ENCODE measurements at places on chromosomes 5 and 9.

DNA sequence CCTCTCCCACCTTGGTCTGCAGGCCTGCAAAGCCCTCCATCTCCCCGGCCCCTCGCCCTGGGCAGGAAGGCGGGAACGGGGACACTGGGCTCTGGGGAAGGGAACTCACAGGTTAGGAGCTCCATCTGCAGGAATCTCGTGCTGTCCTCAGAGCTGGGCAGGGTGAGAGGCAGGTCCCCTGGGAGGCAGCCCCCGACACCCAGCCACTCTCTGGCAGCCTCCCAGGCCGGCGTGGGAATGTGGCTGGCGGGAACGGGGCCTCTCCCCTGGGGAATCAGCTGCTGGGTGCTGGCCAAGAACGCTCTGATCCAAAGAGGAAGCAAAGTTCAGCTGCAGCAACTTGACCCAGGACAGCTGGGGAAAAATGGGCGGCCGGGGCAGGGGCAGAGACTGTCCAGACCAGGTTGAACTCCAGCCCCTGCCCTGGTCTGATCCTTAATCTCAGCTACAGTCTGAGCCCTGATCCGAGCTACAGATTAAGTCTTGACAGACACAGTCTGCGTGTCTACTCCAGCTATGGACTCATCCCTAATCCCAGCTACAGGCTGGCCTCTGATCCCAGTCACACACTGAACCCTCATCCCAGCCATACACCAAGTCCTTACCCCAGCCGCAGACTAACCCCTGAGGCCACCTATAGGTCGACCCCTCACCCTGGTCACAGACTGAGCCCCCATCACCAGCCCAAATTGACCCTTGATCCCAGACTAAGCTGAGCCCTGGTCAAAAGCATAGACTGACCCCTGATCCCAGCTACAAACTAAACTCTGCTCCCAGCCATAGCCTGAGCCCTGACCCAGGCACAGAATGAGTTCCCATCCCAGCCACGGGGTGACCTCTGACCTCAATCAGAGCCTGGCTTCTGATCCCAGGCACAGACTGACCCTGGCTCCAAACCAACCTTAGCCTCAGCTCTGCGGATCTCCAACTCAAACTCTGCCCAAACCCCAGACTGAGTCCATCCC is 37.3 kb upstream of the EGFL7 start:
- DNase-seq, result no peak

- DNase-seq, result peak; percentile 28
These were observed 1.6 kb upstream of the BRINP1 start for GRCh38 chr9:119370816-119371215.

DNA sequence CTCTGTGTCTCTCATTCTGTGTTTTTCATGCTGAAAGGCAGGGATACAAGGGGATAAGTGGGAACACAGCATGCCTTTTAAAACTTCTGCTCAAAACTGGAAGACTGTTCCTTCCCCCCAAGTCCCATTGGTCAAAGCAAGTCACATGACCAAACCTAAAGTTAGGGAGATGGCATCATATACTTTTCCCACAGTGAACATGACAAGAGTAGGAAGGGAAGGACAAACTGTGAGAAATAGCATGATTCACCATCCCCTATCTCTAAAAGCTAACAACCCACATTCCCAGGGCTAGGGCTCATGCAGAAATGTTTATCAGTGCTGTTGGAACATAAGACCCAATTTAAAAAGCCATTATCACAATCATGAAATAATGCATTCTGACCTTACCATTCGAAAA is 24.2 kb upstream of the SHISAL2B start:
- DNase-seq, result no peak

DNA sequence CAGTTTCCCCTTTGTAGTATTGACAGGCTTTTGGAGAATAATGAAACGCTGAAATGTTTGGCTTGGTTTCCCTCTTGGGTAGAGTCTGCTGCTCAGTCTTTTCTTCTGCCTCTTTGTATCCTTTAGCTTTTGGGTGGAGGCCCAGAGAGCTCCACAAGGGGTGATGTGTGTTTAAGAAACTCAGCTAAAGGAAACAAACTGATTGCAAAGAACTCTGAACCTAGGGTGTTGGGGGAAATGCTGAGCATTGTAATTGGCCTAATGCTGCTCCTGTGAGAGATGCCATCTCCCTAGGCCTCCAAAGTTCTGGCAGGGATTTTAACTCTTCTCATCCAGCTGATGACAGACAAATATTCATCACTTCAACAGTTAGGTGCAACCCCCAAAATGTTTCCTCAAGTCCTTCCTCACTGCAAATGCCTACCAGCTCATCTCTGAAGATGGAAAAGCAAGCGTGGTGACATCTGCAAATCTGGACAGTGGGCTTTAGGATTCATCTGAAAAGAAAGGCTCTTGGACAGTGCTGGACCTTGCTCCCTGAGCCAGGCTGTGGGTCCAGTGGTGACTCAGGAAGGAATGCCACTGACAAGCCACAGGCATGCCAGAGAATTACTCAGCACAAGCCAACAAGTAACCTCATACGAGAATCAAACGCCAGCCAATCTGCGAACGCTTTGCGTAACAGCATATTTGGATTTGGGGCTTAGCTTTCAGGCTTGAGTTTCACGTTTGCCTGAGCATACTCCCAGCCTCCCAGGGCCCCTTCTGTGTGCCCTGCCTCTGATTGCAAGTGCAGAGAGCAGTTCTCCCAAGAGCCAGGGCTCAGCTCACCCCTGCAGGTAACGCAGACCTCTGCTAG is 30.5 kb upstream of the ZSWIM6 start:
- no peak for DNase-seq

GRCh38 chr5:120400356-120400755 is 63.7 kb upstream of the PRR16 start:
- no peak for DNase-seq

GRCh38 chr5:61262080-61262479 is 70.0 kb upstream of the ZSWIM6 start:
- DNase-seq, result no peak

DNA sequence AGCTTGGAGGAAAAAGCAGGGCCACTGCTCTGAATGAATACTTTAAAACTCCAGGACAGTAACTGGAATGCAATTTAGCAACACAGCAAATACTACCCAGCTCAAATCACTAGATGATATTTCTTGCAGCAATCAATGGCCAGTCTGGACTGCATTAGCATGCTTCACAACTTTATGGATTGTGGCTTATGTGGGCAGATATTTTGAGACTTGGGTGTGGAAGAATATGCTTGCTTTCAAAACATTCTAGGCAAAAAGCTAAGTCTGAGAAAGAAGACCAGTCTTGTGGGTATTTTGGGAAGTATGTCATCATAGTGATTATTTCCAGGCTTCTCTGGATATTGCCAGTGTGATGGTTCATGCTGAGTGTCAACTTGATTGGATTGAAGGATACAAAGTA is 3.1 kb downstream of the RANBP3L start:
- no peak for DNase-seq

DNA sequence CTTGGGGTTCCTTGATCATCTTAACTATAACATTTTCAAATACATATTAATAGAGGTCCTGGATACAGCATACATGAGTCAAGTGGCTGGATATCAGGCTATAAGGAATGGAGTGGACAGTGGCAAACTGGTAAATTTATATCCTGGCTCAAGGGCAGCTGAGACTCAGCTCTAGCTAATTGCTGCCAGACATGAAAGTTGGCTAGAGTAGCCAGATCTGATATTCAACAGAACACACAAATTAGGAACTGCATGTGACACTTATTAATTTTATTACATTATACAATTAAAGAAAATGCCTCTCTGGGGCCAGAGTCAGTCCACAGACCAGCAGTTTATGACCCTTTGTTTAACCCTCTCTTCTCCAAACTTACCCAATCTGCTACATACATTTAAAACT is 206.5 kb downstream of the KCTD16 start:
- no peak for DNase-seq

- no peak for DNase-seq
These were observed 98.7 kb downstream of the MED10 start for GRCh38 chr5:6279607-6280006.

DNA sequence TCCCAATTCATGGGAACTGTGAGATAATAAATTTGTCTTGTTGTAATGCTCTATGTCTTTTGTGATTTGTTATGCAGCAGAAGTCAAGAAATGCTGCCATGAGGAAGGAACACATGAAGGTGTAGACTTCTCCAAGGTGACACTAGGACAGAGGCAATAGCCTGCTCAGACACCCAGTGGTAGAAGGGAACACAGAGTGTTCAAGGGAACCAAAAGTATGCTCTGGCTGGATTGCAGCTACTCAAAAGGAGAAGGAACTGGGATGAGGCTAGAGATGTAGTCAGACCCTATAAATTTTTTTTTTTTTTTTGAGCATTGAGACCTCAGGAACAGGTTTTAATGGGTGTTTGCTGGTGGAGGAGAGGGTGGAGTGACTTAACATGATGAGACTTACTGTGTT is 232.5 kb downstream of the PARP8 start:
- DNase-seq, result no peak

- DNase-seq, result no peak
These were observed 1.5 kb downstream of the GAS1 start for GRCh38 chr9:86945728-86946200.

DNA sequence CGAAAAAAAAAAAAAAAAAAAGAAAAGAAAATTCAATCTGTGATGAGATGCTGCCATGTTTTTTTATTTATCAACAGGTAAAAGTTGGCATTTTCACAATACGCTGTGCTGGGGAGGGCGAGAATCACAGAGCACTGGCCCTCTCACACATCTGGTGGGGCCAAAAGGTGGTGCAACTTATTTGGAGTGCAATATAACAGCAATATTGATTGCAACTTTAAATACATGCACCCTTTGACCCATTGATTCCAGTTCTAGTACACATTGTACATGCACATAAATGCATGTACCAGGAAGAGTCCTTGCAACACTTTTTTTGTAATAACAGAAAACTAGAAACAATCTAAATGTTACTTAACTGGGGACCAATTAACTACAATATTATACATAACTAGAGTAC is 159.1 kb downstream of the DAB2IP start:
- DNase-seq, result no peak

DNA sequence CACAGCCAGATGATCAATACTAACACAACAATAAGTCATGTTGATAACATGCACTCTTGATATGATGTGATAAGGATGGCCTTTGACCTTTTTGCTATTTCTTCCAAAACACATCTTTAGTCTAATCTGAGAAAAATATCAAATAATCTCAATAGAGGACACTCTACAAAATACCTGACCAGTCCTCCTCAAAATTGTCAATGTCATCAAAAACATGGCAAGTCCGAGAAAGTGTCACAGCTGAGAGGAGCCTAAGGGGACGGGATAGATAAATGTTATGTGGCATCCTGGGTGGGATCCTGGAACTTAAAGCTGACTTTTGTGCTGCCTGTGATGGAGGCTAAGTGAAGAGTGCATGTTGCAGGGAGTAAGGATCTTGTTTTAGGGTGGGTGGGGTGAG is 699.6 kb upstream of the ADAMTS16 start:
- no peak for DNase-seq

DNA sequence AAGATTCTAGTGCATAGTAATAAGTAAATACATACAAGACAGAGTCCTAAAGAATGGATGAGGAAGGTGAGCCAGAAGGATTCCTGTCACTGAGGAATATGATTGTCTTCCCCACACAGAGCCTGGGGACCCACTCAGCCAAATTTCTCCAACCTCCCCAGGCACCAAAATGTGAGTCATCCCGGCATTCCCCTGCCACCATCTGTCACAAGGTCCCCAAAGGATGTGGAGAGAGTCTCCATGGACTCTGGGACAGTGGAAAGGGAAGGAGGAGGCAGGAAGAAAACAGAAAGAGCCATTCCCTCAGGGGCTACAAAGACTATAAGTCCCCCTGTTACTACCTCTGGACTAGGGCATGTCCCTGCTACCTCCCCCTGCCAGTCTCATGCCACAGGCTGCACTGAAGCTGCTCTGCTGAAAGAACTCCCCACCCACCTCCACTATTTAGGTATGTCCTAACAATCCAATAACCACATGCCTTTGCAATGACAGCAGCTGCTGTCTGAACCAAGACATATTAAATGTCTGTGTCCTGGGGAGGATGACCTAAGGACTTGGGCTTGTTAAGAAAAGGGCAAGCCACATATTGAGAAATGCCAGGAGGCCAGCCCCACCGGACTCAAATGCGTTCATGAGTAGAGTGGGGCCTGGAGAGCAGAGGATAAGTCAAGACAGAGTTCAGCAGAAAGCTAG is 10.7 kb upstream of the OR5C1 start:
- no peak for DNase-seq

DNA sequence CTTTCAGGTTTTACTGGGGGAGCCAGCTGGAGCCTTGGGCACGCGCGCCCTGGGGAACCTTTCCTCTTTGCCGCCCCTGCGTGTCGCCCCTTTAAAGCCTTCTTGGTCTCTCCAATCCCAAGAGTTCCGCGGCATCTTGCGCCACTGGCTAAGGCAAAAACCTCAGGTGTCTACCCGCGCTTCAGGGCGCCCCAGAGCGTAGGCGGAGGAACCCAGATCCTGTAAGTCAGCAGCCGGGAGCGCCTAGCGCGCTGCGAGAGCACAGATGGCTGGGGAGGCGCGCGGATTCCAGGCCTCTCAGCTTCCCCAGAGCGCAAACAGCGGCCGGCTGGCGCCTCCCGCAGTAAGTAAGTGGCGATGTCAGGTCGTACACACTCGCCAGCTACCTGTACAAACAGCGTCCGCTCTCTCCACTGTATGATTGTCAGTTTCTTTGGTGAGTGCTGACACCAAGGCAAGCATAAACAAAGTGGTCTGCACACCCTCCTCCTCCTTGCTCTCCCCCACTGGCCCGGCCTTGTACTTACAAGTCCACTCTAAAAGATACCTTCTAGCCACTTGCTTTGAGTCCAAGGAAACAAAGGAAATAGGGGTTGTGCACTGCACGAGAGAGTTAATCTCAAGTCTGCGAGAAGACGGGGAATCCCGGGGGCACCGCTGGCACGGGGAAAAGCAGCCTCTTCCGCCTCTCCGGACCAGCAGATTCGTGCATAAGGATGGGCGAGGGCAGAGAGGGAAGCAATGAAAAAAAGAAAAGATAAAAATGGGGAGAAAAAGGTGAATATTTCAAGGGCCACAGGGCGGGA is 2.9 kb downstream of the HTR1A start:
- no peak for DNase-seq

GRCh38 chr9:6777213-6777902 is 19.6 kb downstream of the KDM4C start:
- DNase-seq, result no peak

DNA sequence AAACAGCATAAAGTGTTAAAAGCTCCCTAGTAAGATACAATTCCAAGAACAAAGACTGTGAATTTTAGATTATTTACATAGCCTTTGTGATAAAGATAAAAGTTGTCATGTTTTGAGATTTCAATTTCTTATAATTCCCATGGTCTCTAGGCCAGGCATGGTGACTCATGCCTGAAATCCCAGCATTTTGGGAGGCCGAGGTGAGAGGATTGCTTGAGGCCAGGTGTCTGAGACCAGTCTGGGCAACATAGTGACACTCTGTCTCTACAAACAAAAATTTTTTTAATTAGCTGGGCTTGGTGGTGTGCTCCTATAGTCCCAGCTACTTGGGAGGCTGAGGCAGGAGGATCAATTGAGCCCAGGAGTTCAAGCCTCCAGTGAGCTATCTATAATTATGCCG is 48.1 kb downstream of the BDP1 start:
- no peak for DNase-seq

DNA sequence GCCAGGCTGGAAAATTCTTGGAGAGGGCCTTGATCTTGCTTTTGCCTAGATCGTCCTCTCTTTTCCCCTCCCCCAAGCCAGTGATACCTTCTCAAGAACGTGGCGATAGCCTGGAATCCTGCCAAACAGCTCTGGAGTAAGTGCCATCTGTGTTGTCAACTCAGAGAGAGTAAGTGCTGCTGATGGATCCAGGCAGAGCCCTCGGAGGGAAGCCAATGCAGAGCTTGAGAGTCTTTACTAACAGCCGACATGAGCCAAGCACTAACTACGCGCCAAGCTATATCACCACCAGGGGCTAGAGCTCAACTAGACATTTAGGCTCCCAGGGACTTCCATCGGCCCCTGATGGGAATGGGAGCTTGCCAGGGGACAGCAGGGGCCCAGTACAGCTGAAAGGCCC is 17.6 kb downstream of the RAPGEF1 start:
- DNase-seq, result no peak
